ENCODE measurements at places on chromosomes 2 and 18. TPM values are rescaled to one million over a fixed set of nuclear protein-coding genes. Genes with fewer than 3 reads are reported as not detected.

GRCh38 chr2:216215658-216216390, 106.7 kb downstream of the XRCC5 start:
- no peak for DNase-seq

DNA sequence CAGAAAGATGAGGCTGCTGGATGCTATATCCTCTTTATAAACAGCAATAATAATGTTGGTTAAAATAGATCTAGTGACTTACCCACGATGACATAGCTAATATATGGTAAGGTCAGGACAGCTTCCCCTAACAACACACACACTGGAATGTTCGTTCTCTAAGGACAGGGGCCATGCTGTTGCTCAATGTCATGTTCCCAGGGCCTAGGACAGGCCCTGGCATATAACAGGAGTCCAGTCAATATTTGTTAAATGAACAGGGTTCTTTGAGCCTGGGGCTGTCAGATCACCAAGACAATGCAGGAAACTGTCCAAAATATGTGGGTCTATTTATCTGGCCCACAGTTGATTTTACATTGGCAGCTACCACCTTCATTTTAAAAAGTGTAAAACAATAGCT, 207.1 kb upstream of the MEX3C start:
- no peak for DNase-seq

DNA sequence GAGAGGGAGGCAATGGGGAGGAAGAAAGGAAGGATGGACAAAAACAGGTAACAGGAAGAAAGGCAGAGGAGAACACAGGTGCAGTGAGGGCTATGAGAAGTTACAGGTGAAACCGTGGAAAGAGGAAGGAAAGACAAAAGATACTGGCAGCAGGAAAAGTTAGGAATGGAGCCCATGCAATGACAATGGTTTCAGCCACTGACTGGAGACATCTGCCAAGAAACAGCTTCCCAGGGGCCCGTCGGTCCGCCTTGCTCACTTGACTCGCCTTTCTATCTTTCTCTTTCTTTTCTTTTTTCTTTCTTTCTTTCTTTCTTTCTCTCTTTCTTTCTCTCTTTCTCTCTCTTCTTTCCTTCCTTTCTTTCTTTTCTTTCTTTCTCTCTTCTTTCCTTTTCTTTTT, 37.5 kb downstream of the ST8SIA5 start:
- DNase-seq: no peak

- DNase-seq: peak; percentile 39
Measured at GRCh38 chr2:105582952-105583660, 161.6 kb upstream of the NCK2 start.

GRCh38 chr2:206149330-206149729, 9.9 kb downstream of the NDUFS1 start:
- DNase-seq: no peak

GRCh38 chr2:177169810-177170514, 42.6 kb upstream of the HNRNPA3 start:
- DNase-seq: peak; percentile 59

- DNase-seq: no peak
Measured at GRCh38 chr2:235381261-235381912, 112.5 kb upstream of the AGAP1 start.

GRCh38 chr2:68000170-68000825, 62.5 kb downstream of the C1D start:
- DNase-seq: no peak

- no peak for DNase-seq
Measured at GRCh38 chr2:189540551-189540950, 40.0 kb downstream of the SLC40A1 start.

- no peak for DNase-seq
Measured at GRCh38 chr2:223218587-223219178, 166.7 kb downstream of the KCNE4 start.

DNA sequence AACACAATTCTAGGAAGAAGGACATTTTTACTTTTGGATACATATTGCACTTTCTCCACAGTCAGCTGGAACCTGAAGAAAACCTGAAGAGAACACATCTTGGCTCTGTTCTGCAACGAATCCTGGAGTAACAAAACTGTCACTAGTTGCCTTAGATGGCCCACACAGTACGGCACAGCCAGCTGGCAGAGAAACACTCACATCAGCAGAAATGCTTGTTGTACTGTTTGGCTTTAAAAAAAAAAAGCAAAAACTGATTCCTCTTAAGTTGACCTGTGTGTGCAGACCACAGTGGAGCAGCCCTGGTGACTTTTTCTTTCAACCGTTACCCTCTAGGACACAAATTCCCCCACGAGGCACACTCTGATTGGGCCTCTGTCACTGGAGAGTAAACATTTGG, 152.3 kb upstream of the TWIST2 start:
- peak; percentile 56 for DNase-seq

- no peak for DNase-seq
Measured at GRCh38 chr2:214987261-214987660, 151.2 kb downstream of the ABCA12 start.

DNA sequence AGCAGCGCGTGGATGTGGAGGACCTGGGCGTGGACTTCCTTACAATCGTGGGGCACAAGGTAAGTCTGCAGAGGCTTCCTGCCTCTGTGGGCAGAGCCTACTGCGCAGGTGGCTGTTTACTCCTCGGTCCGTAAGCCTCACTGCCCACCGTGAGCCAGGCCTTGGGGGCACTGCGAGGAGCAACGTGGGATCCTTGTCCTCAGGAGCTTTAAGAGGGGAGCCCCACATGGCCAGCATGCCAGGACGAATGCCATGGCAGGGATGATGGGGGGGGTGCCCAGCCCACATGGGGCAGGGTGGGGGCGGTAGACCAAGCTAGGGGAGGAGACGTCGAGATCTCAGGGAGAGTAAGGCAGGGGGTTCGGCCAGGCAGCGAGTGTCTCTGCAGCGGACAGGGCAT, 18.0 kb upstream of the ESPNL start:
- DNase-seq: no peak

Gene NT5DC4
- 0.21 TPM for total RNA-seq

Gene SLC19A3
- 5.3 TPM for total RNA-seq

Gene UCN
- not detected for total RNA-seq

Gene TEKT4
- not detected for total RNA-seq

Gene NAPG
- total RNA-seq: 47.2 TPM

Gene SLC16A14
- total RNA-seq: 9.9 TPM

Gene ECEL1
- total RNA-seq: 0.31 TPM

All from tongue (tissue), 3 donors.